ENCODE measurements at places on chromosomes 4 and X. TPM values are rescaled to one million over a fixed set of nuclear protein-coding genes. Genes with fewer than 3 reads are reported as not detected.

DNA sequence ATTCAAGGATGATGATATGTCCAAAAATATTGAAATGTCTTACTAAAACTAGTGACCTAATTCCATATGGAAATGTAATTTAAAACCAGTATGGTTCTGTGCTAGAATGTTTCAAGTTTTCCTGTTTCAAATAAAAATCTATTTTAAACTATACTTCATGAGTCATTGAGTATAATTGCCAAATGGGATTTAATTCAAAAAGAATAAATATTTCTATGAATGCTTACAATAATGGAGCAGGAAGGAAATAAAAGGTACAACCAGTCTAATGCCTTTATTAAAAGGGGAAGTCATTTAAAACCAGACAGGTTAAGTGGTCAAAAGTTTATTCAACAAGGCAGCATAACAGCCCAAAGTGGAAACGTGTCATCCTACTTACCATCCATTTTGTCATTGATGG is 2347.1 kb downstream of the PCDH7 start:
- H3K27ac ChIP-seq, result no peak overlapping the region
- no peaks in the 10 kb centered on the region for H3K27me3 ChIP-seq
- H3K36me3 ChIP-seq, result no peaks in the 10 kb centered on the region
- DNase-seq, result no peak
- no peak overlapping the region for H3K4me3 ChIP-seq
- H3K4me1 ChIP-seq, result no peaks in the 10 kb centered on the region

The RHOXF2B gene
- total RNA-seq, result not detected

- no peak for DNase-seq
- H3K27me3 ChIP-seq, result no peaks in the 10 kb centered on the region
- no peak overlapping the region for H3K27ac ChIP-seq
Observed at GRCh38 chr4:67565284-67565683, 6.8 kb downstream of the STAP1 start.

The PGAM4 gene
- not detected for total RNA-seq

The EGFL6 gene
- not detected for total RNA-seq

- H3K36me3 ChIP-seq, result no peaks in the 10 kb centered on the region
Observed at GRCh38 chr4:169175476-169175875, 95.3 kb downstream of the SH3RF1 start.

The GYPB gene
- not detected for total RNA-seq

DNA sequence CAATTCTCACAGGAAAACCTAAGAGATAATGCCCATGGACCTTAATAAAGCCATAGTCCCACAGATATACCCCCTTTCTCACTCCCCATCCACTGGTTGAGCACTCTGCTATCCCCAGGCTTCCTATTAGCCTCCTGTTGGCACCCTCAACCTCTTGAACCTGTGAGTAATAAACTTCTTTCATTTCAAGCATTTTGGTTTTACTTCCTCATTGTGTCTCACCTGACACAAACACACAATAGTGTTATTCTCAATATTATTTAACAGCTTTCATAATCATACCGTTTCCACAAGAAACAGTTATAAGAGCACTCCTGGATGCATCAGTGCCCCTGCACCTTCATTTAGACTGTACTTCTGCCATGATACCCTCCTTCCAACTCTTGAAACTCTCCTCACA is 56.8 kb downstream of the TRPC5 start:
- DNase-seq, result no peak
- no peaks in the 10 kb centered on the region for H3K4me1 ChIP-seq
- no peaks in the 10 kb centered on the region for H3K36me3 ChIP-seq

DNA sequence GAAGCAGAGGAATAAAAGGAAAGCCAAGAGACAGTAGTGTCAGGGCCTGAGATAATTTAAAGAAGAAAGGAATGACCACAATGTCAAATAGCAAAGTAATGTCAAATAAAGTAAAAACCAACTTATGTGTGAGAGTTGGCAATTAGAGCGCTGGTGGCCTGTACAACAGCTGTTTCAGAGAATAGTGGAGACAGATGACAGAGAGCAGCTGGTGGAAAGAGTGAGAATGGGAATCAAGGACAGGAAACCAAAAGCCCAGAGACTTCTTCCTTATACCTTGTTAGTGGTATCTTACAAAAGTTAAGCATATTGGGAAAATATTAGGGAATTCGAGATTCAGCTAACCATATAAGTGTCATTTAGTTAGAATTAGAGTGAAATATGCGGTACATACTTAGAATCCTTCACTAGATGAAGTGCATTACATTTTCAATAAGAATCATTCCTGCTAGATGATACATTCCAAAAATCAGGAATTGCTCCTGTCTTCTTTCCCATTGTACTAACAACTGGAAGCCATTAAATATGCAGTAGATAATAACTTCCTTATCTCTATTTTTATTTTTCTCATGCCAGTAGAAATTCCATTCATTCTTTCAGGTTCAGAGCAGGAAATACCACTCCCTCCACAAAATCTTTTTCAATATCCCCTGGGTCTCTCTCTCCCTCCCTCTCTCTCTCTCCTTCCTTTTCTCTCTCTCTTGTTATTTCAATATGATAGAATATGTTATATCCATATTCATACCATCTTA is 525.4 kb downstream of the CENPC start:
- H3K4me1 ChIP-seq, result peaks cover 3% of the 10 kb centered on the region
- H3K27me3 ChIP-seq, result no peaks in the 10 kb centered on the region
- no peaks in the 10 kb centered on the region for H3K36me3 ChIP-seq
- no peak overlapping the region for H3K4me3 ChIP-seq
- H3K27ac ChIP-seq, result no peak overlapping the region
- DNase-seq, result no peak

DNA sequence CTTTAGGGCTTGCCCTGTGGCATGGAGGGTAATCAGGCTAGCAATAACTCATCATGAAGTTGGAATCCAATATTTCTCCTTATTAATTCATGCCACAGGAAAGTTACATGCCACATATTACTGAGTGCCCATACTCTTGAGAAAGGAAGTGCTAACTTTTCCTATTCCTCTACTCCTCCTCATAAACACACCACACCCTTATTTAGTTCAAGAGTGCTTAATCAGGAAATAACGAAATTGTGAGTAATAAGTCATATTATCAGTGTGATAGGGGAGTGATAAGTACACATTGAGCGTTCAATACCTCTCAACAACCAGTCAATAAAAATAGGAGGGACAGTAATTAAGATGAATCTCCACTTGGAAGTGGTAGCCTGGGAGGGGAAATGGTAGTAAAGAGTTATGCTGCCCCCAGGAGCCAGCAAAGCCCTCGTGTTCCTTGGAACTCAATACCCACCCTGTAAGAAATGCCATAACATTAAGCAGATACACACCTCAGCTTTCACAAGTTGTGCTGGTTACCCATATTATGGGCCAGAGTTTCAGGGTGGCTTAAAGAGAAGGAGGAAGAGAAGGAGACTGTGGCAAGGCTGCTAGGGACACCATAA is 410.0 kb upstream of the NR3C2 start:
- no peak overlapping the region for H3K4me3 ChIP-seq
- no peaks in the 10 kb centered on the region for H3K36me3 ChIP-seq
- DNase-seq, result peak; percentile 47

The DACH2 gene
- total RNA-seq, result not detected

The ETDB gene
- not detected for total RNA-seq

- no peaks in the 10 kb centered on the region for H3K4me1 ChIP-seq
- DNase-seq, result no peak
- H3K36me3 ChIP-seq, result no peaks in the 10 kb centered on the region
- H3K27ac ChIP-seq, result no peak overlapping the region
Observed at GRCh38 chr4:1376391-1376840, 29.4 kb downstream of the UVSSA start.

DNA sequence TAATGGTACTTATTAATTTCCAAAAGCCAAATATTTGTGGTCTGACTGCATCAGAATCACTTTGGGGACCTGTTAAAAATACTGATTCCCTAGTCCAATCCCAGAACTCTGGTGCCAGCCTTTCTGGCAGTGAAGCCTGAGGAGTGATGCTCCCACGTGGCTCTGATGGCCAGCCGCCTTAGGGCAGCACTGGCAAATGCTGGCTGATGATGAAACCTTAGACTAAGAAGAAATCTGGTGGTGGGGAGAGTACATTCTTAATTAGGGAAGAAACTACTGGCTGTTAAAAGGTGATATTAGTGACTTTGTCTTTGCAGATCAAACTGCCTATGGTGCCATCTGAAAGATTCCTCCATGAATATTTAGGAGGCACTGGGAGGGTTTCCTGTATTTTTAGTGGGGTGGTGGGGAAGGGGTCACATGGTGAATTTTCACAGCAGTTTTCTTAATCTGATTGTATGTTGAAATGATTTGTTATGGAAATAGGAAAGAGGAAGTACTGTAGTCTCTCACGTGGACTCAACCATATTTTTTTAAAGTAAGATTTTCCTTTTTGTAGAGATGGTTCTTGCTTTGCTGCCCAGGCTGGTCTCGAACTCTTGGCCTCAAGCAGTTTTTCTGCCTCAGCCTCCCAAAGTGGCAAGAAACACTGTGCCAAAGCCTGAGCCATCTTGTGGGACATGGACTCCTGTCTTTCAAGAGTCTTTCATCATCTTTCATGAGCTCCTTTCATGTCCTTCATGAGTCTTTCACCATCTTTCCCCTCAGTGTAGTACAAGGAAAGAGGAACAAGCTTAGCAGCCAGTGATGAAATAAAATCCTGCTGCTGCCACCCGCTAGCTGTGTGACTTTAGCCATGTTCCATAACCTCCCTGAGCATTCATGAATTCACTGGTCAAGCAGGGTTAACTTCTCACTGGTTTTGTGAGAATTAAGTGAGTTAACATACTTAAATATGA is 90.8 kb downstream of the ZNF330 start:
- H3K4me1 ChIP-seq, result no peaks in the 10 kb centered on the region
- no peaks in the 10 kb centered on the region for H3K27me3 ChIP-seq
- H3K4me3 ChIP-seq, result no peak overlapping the region
- H3K36me3 ChIP-seq, result no peaks in the 10 kb centered on the region

- H3K4me3 ChIP-seq, result no peak overlapping the region
- H3K27ac ChIP-seq, result no peak overlapping the region
- no peak for DNase-seq
- H3K36me3 ChIP-seq, result no peaks in the 10 kb centered on the region
- H3K4me1 ChIP-seq, result no peaks in the 10 kb centered on the region
- no peaks in the 10 kb centered on the region for H3K27me3 ChIP-seq
Observed at GRCh38 chr4:76622126-76622525, 187.1 kb downstream of the SHROOM3 start.

DNA sequence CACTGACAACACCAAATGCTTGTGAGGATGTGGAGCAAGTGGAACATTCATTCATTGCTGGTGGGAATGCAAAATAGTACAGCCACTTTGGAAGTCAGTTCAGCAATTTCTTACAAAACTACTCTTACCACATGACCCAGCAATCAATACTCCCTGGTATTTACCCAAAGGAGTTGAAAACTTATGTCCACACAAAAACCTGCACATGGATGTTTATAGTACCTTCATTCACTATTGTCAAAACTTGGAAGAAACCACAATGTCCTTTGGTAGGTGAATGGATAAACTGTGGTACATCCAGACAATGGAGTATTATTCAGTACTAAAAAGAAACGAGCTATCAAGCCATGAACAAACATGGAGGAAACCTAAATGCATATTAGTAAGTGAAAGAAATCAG is 27.5 kb downstream of the HUWE1 start:
- no peaks in the 10 kb centered on the region for H3K27me3 ChIP-seq
- DNase-seq, result no peak
- no peak overlapping the region for H3K27ac ChIP-seq
- no peaks in the 10 kb centered on the region for H3K36me3 ChIP-seq
- no peaks in the 10 kb centered on the region for H3K4me1 ChIP-seq

DNA sequence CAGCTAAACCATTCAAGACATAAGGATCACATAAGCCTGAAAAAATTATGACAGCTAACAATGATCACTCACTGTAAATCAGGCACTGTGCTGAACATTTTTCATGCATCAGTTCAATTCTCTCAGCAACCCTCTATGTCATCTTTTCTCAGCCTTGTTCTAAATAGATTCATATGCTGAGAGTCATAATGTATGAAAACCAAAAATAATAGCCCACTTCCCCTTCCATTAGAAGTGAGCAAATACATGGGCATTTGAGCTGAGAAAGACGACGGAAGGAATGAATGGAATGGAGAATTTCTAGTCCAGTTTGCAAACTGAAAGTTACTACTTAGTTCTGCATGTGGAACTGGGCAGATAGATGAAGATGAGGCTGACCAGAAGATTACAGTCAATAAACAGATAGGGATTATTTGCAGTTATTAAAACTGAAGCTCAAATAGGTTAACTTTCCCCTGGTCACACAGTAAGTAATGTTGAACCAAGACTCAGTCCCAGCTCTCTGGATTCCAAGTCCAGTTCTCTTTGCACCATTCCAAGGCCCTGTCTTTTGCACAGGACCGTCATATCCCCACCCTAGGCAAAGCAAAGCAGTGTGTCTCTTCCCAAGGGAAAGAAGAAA is 1.6 kb upstream of the SH3RF1 start:
- DNase-seq, result peak; percentile 28
- no peak overlapping the region for H3K27ac ChIP-seq
- H3K36me3 ChIP-seq, result no peaks in the 10 kb centered on the region
- peaks cover 33% of the 10 kb centered on the region for H3K4me1 ChIP-seq
- peak overlapping the region; percentile 99 for H3K4me3 ChIP-seq
- no peaks in the 10 kb centered on the region for H3K27me3 ChIP-seq

The DIAPH2 gene
- 30.3 TPM for total RNA-seq

The DCAF8L2 gene
- total RNA-seq, result not detected

GRCh38 chrX:115368876-115369275 is 79.4 kb downstream of the LUZP4 start:
- peak; percentile 17 for DNase-seq
- H3K27me3 ChIP-seq, result no peaks in the 10 kb centered on the region
- no peaks in the 10 kb centered on the region for H3K36me3 ChIP-seq
- no peak overlapping the region for H3K4me3 ChIP-seq
- peaks cover 29% of the 10 kb centered on the region for H3K4me1 ChIP-seq
- no peak overlapping the region for H3K27ac ChIP-seq

DNA sequence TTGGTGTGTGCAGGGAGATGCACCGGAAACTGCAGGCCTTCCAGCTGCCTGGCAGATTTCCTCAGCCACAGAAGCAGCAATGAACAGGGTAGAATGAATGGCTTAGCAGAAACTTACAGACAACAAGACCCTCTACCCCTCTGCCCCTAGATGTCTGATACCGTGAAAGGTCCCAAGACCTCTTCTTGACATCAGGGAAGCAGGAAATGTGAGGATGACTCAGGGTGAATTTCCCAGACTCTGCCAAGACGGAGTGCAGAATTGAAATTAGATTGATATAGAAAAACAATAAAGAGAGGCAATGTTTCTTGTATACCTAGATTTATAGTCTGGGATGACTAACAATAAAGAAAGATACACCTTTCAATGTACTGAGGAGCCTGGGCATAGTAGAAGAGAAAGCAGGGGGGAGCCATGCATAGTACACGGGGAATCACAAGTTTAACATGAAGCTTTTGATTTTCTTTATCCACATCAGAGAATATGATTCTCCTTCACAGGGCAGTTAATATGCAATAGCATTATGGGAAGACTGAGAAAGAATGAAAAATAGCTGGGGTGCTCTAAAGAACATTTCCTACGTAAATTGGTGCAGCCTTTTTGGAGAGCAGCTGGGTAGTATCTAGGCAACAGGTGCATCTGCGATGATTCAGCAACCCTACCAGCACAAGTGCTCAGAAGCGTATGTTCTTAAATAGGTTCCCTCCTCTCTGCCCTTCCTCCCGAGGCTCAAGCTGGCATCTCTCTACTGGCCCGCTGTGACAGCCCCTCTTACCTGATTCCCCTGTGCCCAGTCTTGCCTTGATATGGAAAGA is 18.3 kb upstream of the CXCR3 start:
- no peak overlapping the region for H3K4me3 ChIP-seq
- peak; percentile 53 for DNase-seq
- no peaks in the 10 kb centered on the region for H3K36me3 ChIP-seq
- H3K27me3 ChIP-seq, result no peaks in the 10 kb centered on the region

GRCh38 chr4:93730760-93731159 is 97.8 kb upstream of the ATOH1 start:
- no peaks in the 10 kb centered on the region for H3K27me3 ChIP-seq
- H3K36me3 ChIP-seq, result no peaks in the 10 kb centered on the region
- DNase-seq, result no peak
- H3K27ac ChIP-seq, result no peak overlapping the region
- H3K4me3 ChIP-seq, result no peak overlapping the region
- H3K4me1 ChIP-seq, result no peaks in the 10 kb centered on the region
